Psoas muscle (tissue), 8 donors: ENCODE measurements at places on chromosomes 3 and 15. TPM values are rescaled to one million over a fixed set of nuclear protein-coding genes. Genes with fewer than 3 reads are reported as not detected.

- no peak for DNase-seq
- no peak overlapping the region for H3K4me3 ChIP-seq
- no peaks in the 10 kb centered on the region for H3K27me3 ChIP-seq
- H3K4me1 ChIP-seq = no peaks in the 10 kb centered on the region
- no peak overlapping the region for H3K27ac ChIP-seq
Measured at GRCh38 chr15:94526071-94526689, 294.8 kb downstream of the MCTP2 start.

GRCh38 chr15:85443593-85444087 lies 63.2 kb downstream of the AKAP13 start:
- no peak overlapping the region for H3K27ac ChIP-seq
- no peak overlapping the region for H3K4me3 ChIP-seq
- H3K4me1 ChIP-seq = peaks cover 20% of the 10 kb centered on the region
- no peaks in the 10 kb centered on the region for H3K27me3 ChIP-seq
- no peak for DNase-seq

GRCh38 chr3:46423588-46423987 lies 16.5 kb downstream of the CCRL2 start:
- H3K36me3 ChIP-seq = no peaks in the 10 kb centered on the region
- no peaks in the 10 kb centered on the region for H3K27me3 ChIP-seq
- no peaks in the 10 kb centered on the region for H3K4me1 ChIP-seq
- DNase-seq = no peak
- no peak overlapping the region for H3K4me3 ChIP-seq

- no peak overlapping the region for H3K4me3 ChIP-seq
- no peaks in the 10 kb centered on the region for H3K4me1 ChIP-seq
- no peak overlapping the region for H3K27ac ChIP-seq
- H3K36me3 ChIP-seq = peaks cover 77% of the 10 kb centered on the region
Measured at GRCh38 chr3:179233043-179233442, 17.9 kb downstream of the KCNMB3 start.

DNA sequence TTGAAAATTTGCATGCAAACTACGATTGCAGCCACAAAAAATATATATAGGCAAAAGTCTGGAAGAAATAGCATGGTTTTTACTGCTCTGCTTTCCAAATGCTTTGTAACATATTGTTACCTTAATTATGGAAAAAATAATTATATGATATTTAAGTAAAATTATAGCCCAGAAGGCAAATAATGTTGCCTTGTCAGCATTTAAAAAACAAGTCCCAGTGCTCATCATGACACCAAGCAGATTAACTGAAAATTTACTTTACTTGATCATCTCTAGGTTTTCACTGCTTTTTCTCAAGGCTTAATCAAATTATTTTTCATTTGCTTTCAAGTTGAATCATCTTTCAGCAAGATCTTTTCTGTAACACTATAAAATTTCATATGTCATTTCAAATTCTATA lies 262.9 kb downstream of the ZMAT3 start:
- no peaks in the 10 kb centered on the region for H3K36me3 ChIP-seq
- no peak for DNase-seq
- no peaks in the 10 kb centered on the region for H3K27me3 ChIP-seq
- no peak overlapping the region for H3K4me3 ChIP-seq
- H3K4me1 ChIP-seq = no peaks in the 10 kb centered on the region
- H3K27ac ChIP-seq = no peak overlapping the region

DNA sequence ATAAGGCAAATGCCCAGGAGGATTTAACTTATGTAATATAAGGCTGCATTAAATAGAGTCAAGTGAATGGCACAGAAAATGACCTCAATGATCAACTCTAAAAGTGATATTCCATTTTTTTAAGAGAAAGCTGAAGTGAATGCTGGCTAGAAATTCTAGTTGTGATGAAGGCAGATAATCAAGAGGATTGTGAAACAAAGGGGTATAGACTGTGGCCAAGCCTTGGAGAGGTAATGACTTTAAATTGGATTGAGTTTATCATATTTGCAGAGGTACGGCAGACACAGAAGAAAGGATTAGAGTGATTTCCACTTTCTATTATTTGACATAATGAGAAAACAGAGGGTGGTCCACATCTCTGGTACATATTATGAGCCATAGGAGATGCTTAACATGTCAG lies 269.2 kb downstream of the MECOM start:
- no peaks in the 10 kb centered on the region for H3K4me1 ChIP-seq
- no peaks in the 10 kb centered on the region for H3K27me3 ChIP-seq

DNA sequence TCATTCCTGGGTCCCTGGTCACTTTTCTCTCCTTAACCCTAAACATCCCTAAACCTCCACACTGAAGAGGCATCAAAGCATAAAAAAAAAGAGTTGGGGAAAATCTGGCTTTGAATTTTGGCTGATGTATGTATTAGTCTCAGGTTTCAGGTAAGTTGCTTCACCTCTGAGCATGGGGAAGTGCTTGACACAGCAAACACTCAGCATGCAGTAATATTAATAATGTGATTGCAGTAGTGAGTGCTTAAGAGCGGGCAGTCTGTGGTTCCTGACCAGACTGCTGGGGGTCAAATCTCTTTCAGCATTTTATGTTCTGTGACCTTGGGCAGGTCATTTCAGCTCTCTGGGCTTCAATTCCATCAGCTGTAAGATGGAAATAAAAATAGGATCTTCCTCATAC lies 467.9 kb downstream of the SOX2 start:
- H3K4me1 ChIP-seq = no peaks in the 10 kb centered on the region
- H3K27ac ChIP-seq = no peak overlapping the region
- no peak overlapping the region for H3K4me3 ChIP-seq
- H3K36me3 ChIP-seq = no peaks in the 10 kb centered on the region
- no peaks in the 10 kb centered on the region for H3K27me3 ChIP-seq
- no peak for DNase-seq

DNA sequence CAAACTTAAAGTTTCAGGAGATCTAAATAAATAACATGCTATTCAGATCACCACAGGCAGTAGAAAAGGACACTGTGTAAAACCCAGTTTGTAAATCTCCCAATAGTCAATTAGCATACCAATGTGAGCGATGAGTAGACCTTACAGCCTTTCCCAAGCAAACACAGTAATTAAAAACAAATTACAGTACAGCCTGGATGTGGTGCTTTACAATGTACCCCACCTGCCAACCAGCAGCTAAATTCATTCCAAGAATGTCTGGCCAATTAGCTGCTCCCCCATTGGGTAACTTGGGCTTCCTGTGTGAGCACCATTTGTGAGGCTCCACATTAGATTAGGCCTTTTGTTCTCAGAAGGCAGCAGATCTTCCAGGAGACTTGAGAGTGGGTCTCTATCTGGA lies 635.0 kb downstream of the TBL1XR1 start:
- no peak overlapping the region for H3K4me3 ChIP-seq
- H3K27ac ChIP-seq = no peak overlapping the region
- no peaks in the 10 kb centered on the region for H3K27me3 ChIP-seq
- DNase-seq = no peak

- DNase-seq = no peak
- peaks cover 4% of the 10 kb centered on the region for H3K27me3 ChIP-seq
- no peaks in the 10 kb centered on the region for H3K4me1 ChIP-seq
Measured at GRCh38 chr3:43949594-43949993, 258.9 kb downstream of the ABHD5 start.

GRCh38 chr3:71119171-71119570 lies 464.4 kb downstream of the FOXP1 start:
- H3K4me3 ChIP-seq = no peak overlapping the region
- no peak for DNase-seq
- no peak overlapping the region for H3K27ac ChIP-seq
- H3K36me3 ChIP-seq = no peaks in the 10 kb centered on the region

- H3K27ac ChIP-seq = no peak overlapping the region
- H3K27me3 ChIP-seq = no peaks in the 10 kb centered on the region
- no peaks in the 10 kb centered on the region for H3K36me3 ChIP-seq
- H3K4me1 ChIP-seq = peaks cover 19% of the 10 kb centered on the region
- no peak overlapping the region for H3K4me3 ChIP-seq
Measured at GRCh38 chr3:127000119-127000518, 17.2 kb downstream of the PLXNA1 start.

DNA sequence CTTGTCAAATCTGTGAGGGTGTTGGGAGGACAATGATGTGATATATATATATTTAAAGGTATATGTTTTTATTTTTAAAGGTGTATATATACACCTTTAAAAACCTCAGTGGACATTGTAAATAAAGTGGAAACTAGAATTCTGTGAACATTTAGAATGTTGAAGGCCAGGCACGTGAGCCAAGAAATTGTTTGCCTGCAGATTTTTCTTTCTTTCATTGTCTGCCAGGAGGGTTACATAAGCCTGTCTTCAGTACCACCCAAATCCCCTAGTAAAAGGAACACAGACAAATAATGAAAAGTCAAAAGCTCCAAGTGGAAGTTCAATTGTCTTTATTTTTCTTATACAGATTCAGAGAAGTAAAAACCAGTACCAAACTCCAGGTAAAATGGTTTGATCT lies 42.4 kb downstream of the TM4SF4 start:
- H3K27ac ChIP-seq = no peak overlapping the region
- H3K4me3 ChIP-seq = no peak overlapping the region
- H3K36me3 ChIP-seq = peaks cover 32% of the 10 kb centered on the region
- peaks cover 3% of the 10 kb centered on the region for H3K4me1 ChIP-seq

DNA sequence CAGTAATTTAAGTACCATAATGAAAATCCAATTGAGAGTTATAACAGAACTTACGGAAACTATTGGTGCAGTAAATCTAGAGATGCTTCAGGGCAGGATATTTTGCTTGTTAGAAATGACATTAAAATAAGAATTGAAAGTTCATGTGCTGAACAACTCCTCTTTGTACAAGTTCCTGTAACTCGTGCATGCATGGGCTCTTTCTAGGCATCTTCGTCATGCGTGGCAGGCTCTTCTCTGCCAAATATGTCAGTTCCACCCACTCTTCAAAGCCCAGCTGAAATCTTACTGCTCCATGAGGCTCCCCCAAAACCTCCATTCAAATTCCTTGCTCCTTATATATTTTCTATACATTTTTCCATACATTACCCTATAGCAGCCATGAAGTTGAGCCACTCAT lies 48.7 kb downstream of the FBN1 start:
- H3K27ac ChIP-seq = no peak overlapping the region
- no peak overlapping the region for H3K4me3 ChIP-seq
- peak; percentile 17 for DNase-seq

DNA sequence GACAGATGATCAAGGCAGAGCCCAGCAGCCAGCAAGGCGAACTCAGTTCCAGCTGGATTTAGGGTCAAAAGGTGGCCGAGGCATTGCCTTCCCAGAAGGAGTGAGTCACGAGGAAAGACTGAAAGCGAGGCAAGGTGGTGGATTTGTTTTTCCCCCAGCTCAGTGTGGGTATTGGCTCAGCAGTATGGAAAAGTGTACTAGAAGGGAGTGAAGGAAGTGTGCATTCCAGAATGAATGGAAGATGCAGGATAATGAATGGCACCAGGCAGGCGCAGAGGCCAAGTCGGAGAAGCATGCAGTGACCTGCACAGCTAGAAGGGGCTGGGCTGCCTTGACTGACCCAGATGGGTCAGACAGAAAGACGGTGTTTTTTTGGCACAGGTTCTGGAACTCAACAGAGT lies 46.3 kb downstream of the FOXP1 start:
- no peak overlapping the region for H3K27ac ChIP-seq
- peaks cover 3% of the 10 kb centered on the region for H3K4me1 ChIP-seq
- DNase-seq = no peak
- H3K27me3 ChIP-seq = no peaks in the 10 kb centered on the region
- H3K4me3 ChIP-seq = no peak overlapping the region

DNA sequence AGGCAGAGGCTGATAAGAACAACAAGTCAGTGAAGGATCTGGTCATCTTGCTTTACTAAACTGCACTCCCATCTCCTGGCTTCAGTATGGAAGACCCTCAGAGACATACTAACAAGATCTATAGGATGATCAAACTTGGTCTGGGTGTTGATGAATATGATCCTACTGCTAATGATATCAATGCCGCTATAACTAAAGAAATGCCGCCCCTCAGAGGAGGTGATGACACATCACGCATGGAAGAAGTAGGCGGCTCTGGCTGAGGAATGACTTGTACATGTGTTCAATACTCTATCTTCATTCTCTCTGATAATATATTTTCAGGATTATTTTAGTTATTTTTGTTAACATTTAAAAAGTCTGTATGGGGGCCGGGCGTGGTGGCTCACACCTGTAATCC lies 17.5 kb upstream of the EIF2B5 start:
- H3K4me1 ChIP-seq = no peaks in the 10 kb centered on the region
- H3K36me3 ChIP-seq = no peaks in the 10 kb centered on the region
- no peaks in the 10 kb centered on the region for H3K27me3 ChIP-seq
- no peak overlapping the region for H3K4me3 ChIP-seq
- no peak for DNase-seq

DNA sequence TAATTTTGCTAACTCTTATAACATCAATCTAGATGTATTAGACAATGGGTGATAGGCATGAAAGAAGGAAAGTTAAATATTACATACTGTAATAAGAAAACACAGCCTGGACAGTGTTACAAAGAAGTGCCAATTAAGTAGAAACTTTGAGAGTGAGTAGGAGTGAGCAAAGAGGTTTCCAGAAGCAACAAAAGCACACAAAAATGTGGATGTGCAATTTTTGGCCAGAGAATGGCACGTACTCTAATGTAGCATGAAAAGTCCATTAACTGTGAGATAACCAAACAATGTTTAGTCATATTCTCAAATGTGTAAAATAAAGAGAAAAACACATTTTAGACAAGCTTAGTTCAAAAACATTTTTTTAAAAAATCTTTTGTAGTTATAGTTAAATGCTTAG lies 567.3 kb downstream of the ROBO1 start:
- H3K4me1 ChIP-seq = no peaks in the 10 kb centered on the region
- no peak for DNase-seq
- H3K27me3 ChIP-seq = no peaks in the 10 kb centered on the region
- no peak overlapping the region for H3K4me3 ChIP-seq
- no peaks in the 10 kb centered on the region for H3K36me3 ChIP-seq

- no peak overlapping the region for H3K4me3 ChIP-seq
- H3K27ac ChIP-seq = no peak overlapping the region
- DNase-seq = no peak
- H3K4me1 ChIP-seq = no peaks in the 10 kb centered on the region
Measured at GRCh38 chr15:99764522-99764921, 31.3 kb upstream of the LYSMD4 start.

Gene ATP13A4
- total RNA-seq = not detected

Gene LXN
- total RNA-seq = 6.7 TPM

Gene TM4SF4
- not detected for total RNA-seq

Gene GOLGA8H
- total RNA-seq = 0.37 TPM

Gene KNG1
- total RNA-seq = not detected

Gene TMEM207
- total RNA-seq = not detected
